ENCODE measurements at places on chromosomes 6 and 20.

- DNase-seq, result no peak
Observed at GRCh38 chr20:10619427-10619826, 54.4 kb downstream of the JAG1 start.

DNA sequence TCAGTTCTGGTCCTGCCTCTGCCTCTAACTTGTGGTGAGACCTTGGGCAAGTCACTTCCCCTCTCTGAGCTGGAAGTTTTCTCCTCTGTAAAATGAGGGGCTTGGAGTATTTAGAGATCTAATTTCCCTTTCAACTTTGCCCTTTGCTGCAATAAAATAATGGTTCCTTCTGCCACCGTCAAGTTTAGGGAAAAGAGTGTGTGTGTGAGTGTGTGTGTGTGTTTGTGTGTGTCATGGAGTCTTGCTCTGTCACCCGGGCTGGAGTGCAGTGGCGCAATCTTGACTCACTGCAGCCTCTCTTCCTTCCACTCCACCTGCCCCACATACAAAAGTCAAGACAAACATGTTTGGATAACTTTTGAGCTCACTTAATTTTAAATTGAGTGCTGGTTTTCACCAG is 39.2 kb upstream of the PIM1 start:
- no peak for DNase-seq

GRCh38 chr6:16857969-16858592 is 96.8 kb upstream of the ATXN1 start:
- no peak for DNase-seq

- DNase-seq, result no peak
Observed at GRCh38 chr20:35117196-35117595, 24.6 kb upstream of the TRPC4AP start.

DNA sequence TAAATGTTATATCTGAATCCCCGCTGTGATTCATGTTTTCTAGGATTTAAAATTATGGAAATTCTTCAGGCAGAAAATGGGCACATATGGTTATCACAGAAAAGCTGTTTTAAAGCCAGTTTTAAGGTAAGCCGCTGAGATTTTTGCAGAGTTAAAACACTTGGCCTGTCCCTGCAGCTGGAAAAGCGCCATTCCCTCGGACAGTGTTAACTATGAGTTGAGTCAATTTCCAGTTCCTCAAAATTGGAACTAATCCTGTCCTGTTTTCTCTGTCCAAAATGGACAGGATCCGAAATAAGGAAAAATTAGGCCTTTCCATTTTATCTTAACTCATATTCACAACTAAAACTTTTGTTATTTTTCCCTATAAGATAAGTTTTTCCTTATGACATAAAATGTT is 225.2 kb downstream of the SAMD5 start:
- DNase-seq, result no peak

DNA sequence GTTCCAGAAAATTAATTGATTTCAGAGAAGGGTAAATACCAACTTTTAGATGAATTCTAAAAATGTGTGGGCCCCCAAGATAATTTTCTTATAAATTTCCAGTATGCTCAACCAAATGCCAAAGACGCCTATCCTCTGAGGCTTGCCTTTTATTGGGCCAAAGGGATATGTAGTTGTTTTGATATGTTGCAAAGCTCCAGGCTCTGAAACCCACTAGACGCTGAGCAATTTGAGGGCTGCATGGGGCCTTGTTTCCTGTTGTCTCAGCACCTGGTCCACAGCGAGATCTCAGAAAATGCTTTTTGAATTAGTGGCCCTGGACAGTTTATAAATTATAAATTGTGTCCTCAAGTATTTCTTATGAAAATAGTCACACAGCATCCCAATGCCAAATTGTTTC is 397.2 kb downstream of the SAMD5 start:
- DNase-seq, result no peak

- DNase-seq, result no peak
Observed at GRCh38 chr6:3136292-3137011, 17.9 kb downstream of the BPHL start.

DNA sequence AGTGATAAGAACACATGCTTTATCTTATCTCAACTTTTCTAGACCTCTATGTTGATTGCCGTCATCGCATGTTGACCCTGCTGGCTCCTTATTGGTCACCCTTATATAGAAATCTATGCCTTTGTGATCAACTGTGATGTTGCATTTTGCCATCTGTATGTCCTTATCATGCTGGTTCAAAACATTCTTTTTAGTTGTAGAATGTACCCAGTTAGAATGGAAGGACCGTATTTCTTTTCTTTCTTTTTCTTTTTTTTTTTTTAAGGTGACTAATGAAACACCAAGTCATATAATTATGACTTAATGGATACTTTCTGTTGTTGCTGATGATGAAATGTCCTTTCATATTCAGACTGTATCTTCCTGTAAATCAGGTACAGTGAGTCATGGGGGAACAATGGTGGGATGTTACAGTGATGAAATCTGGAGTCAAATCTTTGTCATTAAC is 145.9 kb upstream of the CITED2 start:
- no peak for DNase-seq

- no peak for DNase-seq
Observed at GRCh38 chr6:154441995-154442310, 68.5 kb downstream of the CNKSR3 start.

GRCh38 chr6:99789767-99790166 is 183.1 kb downstream of the PRDM13 start:
- no peak for DNase-seq

GRCh38 chr6:158283304-158283980 is 28.8 kb upstream of the TULP4 start:
- DNase-seq, result no peak

- DNase-seq, result no peak
Observed at GRCh38 chr6:109891924-109892323, 86.2 kb upstream of the GPR6 start.

GRCh38 chr20:34834459-34834893 is 9.0 kb upstream of the NCOA6 start:
- no peak for DNase-seq

- DNase-seq, result peak; percentile 77
Observed at GRCh38 chr6:29016559-29017427, 11.7 kb upstream of the ZNF311 start.

DNA sequence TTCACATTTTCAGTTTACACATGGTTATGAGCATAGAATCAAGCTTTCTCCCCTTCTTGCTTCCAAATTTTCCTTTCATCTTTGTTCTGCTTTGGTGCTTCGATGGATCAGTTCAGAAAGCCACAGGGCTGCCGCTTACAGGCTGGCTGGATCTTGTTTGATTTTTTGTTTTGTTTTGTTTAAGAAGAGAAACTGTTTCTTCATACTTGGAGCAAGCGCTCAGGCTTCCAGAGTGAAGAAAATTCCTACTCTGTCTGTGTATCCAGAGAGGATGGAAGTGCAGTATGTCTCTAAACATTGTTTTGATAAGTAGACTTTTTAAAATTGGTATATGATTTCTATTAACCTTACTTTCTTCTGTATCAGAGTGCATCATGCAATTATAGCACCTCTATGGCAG is 66.9 kb downstream of the ARID1B start:
- no peak for DNase-seq

GRCh38 chr6:29762051-29762450 is 38.8 kb downstream of the HLA-F start:
- no peak for DNase-seq

DNA sequence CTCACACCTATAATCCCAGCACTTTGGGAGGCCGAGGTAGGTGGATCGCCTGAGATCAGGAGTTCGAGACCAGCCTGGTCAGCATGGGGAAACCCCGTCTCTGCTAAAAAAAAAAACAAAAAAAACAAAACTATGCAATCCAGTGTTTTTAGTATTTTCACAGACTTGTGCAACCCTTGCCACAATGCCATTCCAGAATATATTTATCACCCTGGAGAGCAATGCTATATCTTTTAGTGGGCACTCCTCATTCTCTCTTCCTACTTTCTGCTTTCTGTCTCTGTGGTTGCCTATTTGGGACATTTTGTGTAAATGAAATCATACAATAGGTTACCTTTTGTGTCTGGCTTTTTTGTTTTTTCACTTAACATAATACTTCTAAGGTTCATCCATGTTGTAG is 39.1 kb upstream of the MROH8 start:
- DNase-seq, result no peak

DNA sequence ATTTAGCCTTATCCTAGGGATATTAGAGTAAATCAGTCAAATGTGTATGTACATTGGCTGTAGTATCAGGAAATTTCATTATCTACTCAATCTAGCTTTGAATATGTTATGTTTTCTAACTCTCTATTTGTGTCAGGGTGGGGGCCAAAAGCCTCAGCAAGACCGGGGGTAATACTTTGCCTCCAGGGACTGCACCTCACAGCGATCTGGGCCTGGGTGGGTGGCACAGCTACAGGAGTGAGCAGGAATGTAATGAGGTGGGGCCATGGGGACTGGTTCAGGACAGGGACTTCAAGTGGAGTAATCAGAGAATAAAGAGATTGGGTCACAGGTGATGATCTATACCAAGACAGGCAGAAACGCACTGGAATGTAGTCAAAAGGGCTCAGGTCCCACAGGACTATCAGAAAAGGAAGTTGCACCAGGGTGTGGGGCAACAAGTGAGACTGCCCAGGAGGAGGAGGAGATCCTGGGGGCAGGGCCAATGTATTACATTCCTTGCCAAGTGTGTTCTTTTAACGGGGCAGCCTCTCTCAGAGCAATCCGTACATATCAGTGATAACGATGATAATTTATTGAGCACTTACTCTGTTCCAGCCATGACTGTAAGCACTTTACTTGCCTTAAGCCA is 54.0 kb downstream of the PIGU start:
- DNase-seq, result no peak

DNA sequence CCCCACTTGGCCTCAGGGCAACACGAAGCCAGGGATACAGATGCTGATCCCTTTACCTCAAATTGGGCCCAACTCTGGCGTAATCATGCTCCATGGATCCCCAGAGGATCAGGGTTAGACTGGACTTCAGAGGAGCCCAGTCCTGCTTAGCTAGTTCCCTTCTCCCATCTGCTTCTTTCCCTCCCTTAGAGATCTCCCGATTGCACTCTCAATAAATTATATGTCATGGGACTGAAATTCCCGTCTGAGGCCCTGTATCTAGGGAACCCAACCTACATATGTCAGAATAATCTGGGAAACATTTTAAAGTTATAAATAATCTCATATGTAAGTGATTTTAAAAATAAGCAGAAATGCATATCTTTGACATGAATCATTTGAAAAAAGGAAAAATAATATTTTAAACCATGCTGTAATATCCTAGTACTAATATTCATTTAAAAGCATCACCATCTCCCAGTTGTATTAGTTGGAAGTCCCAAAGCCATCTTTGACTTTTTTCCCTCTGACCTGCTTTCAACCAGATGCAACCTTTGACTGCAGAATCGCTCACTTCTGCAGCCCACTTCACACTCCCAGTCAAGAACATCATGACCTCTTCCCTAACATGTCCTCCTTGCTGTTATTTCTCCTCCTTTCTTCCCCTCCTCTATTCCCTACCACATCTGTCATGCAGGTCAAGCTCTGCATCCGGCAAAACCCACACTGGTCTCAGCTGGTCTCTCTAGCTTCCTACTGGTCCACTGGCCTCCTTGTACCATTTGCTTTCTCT is 393.6 kb downstream of the BTBD3 start:
- no peak for DNase-seq

- DNase-seq, result no peak
Observed at GRCh38 chr6:155224618-155225017, 39.2 kb upstream of the CLDN20 start.

GRCh38 chr6:31572041-31572911 is at the start of gene LTA:
Gene LTA, plus strand, starts transcription at chr6:31572289. Its CDS starts 454 bp downstream, at chr6:31572743.
- DNase-seq, result peak; percentile 80

- no peak for DNase-seq
Observed at GRCh38 chr6:138588805-138589434, 89.6 kb upstream of the NHSL1 start.

DNA sequence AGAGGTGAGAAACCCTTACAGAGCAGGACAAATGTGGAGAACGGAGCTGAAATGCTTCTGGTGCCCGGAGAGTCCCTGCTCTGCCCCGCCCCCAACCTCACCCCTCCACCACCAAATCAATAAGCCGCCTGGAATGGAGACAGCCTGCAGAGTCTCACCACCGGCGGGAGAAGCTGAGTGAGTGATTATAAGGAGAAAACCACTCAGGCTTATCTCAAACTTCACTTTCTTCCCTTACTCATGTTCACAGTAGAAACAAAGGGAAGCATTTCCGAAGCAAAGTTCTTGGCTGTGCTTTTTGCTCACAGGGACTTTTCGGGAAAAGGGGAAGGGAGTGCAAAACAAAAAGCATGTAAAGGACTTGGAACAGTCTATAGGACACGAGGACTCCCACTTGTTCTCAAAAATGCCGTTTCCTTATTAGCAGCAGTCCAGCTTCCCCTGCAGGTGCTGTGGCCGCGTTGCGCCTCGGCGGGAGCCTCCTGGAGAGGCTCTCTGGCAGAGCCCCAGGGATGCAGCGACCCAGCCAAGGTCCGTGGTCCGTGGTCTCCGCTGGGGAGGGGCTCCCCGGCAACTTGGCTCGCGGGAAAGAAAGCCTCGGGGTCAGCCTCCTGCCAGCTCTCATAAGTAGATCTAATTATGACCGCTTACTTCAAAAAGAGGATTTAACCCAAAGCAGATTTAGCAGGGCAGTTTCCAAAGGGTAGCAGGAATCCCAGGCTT is 64.8 kb upstream of the TMEM30A start:
- DNase-seq, result peak; percentile 20

- no peak for DNase-seq
Observed at GRCh38 chr20:38584099-38584763, 3.2 kb downstream of the ADIG start.

DNA sequence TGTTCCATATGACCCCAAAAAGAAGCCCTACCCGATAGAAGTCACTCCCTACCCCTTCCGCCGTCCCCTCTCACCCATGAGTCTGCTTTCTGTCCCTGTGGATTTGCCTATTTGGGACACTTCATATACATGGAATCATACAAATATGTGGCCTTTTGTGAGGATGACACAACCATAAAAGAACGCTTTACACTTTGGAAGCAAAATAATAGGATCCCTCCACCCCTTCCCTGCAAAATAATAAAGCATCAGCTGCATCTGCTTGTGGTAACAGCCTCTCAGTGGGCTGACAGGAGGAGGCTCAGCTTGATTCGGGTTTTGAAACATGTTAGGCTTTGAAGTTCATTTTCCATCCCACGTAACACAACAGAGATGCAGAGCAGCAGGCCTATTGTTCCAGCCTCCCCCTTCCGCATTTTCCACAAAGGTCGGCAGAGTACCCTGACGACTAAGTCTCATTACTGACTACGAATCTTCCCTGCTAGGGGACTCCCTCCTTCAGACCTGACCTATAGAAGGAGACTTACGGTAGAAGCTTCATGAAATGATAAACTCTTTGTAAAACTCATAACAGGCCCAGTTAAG is 99.1 kb downstream of the ALDH8A1 start:
- DNase-seq, result no peak

GRCh38 chr6:45001663-45002062 is 326.5 kb upstream of the RUNX2 start:
- DNase-seq, result peak; percentile 32

DNA sequence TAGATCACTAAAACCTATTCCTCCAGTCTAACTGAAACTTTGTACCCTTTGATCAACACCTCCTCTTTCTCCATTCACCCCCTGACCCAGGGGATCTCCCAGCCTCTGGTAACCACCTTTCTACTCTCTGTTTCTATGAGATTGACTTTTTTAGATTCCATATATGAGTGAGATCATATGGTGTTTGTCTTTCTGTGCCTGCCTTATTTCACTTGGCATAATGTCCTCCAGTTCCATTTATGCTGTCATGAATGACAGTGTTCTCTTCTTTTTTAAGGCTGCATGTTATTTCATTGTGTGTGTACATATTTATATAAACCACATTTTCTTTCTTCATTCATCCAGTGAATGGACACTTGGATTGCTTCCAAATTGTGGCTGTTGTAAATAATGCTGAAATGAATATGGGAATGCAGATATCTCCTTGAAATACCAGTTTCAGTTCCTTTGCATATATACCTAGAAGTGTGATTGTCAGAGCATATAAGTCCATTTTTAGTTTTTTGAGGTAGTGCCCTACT is 57.7 kb downstream of the DHX35 start:
- peak; percentile 48 for DNase-seq

All from GM06990 (cell line).